ENCODE measurements at places on chromosomes 6 and 20.

DNA sequence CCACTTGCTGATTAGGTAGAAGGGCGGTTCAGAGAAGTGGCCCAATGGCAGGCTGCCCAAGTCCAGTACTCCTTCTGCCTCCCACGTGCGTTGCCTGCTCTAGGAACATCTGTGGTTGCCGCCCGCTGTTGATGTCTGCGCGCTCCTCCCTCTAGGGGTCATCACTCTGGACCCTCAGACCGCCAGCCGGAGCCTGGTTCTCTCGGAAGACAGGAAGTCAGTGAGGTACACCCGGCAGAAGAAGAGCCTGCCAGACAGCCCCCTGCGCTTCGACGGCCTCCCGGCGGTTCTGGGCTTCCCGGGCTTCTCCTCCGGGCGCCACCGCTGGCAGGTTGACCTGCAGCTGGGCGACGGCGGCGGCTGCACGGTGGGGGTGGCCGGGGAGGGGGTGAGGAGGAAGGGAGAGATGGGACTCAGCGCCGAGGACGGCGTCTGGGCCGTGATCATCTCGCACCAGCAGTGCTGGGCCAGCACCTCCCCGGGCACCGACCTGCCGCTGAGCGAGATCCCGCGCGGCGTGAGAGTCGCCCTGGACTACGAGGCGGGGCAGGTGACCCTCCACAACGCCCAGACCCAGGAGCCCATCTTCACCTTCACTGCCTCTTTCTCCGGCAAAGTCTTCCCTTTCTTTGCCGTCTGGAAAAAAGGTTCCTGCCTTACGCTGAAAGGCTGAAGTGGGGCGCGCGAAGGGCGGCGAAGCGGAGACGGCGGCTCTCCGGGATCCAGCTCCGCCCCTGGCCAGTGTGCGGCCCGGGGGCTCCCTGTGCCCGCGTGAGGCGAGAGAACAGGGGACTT is 8.5 kb downstream of the TRIM15 start:
- no peak overlapping the region for H3K27ac ChIP-seq
- DNase-seq: no peak
- H3K4me1 ChIP-seq: no peaks in the 10 kb centered on the region
- peaks cover 15% of the 10 kb centered on the region for H3K27me3 ChIP-seq

DNA sequence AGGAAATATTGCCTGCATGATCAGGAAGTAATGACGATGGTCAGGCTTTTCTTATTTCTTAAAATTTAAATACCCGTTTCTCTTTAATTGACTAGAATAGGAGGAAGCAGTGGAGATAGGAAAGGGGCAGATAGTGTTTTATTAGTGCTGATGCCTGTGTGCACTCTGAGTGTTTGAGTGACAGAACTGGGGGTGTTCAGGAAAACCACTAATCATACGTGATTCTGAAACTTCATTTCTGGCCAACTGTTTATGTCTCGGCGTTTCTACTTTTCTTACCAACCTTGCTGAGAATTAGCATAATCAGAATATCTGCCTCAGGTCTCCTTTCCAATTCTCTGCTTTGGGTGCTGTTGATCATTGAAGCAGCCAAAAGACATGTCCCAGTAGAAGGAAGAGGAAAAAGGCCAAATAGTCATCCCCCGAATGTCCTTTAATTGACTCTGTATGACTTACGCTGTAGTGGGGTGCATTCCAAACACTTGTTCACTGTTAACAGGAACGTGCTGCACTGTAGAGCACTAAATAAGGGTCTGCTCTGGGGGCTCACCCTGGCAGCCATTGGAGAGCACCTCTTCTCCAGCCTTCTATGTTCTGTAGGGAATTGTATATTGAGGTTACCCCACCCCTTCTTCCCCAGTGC is 152.9 kb downstream of the JARID2 start:
- no peak overlapping the region for H3K4me3 ChIP-seq
- H3K4me1 ChIP-seq: peaks cover 26% of the 10 kb centered on the region
- DNase-seq: no peak
- no peaks in the 10 kb centered on the region for H3K36me3 ChIP-seq

DNA sequence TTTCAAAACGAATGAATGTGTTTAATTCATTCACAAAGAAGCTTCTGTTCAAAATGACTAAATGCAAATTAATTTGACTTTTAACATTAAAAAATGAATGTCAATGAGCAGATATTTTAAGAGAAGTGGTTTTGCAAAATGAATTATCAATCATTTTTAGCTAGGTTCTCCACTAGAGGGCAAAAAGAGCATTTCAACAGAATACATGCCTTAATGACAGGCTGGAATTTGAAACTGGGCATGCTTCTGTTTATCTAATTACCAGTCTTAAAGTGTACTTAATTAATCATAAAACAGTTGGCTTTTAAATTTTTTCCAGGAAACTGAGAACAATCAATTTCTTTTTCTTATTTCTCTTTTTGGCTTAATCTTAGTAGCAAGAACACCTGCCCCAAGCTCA is 63.8 kb upstream of the TINAG start:
- H3K27me3 ChIP-seq: no peaks in the 10 kb centered on the region
- no peaks in the 10 kb centered on the region for H3K4me1 ChIP-seq
- H3K4me3 ChIP-seq: no peak overlapping the region
- no peak for DNase-seq

GRCh38 chr6:91852252-91852651 is 1265.4 kb upstream of the MAP3K7 start:
- DNase-seq: no peak
- no peak overlapping the region for H3K27ac ChIP-seq
- no peaks in the 10 kb centered on the region for H3K27me3 ChIP-seq
- H3K4me3 ChIP-seq: no peak overlapping the region

DNA sequence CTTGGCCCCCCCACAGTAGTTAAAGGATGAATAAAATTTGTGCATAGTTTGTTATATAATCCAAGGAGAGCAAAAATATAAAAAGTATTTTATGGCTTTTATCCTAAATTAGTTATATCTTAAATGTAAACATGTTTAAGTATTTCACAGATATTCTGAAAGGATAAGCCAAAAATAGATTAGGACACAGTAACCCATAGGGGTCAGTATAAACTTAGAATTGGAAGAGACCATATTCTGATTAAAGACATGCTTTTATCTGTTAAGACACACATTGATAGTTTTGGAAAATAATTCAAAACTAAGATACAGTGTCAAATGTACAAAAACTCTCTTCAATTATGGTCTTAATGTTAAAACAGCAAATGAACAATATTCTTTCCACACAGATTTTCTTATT is 4.5 kb upstream of the SERINC1 start:
- H3K36me3 ChIP-seq: no peaks in the 10 kb centered on the region
- no peak overlapping the region for H3K27ac ChIP-seq
- H3K4me1 ChIP-seq: peaks cover 3% of the 10 kb centered on the region
- H3K27me3 ChIP-seq: no peaks in the 10 kb centered on the region
- no peak overlapping the region for H3K4me3 ChIP-seq

- H3K4me1 ChIP-seq: no peaks in the 10 kb centered on the region
- no peak overlapping the region for H3K4me3 ChIP-seq
- no peaks in the 10 kb centered on the region for H3K27me3 ChIP-seq
- no peak for DNase-seq
Measured at GRCh38 chr6:81998432-81998831, 246.0 kb upstream of the TENT5A start.

Measured in T-cell (primary cell).